ENCODE measurements at places on chromosomes 2 and 18.

DNA sequence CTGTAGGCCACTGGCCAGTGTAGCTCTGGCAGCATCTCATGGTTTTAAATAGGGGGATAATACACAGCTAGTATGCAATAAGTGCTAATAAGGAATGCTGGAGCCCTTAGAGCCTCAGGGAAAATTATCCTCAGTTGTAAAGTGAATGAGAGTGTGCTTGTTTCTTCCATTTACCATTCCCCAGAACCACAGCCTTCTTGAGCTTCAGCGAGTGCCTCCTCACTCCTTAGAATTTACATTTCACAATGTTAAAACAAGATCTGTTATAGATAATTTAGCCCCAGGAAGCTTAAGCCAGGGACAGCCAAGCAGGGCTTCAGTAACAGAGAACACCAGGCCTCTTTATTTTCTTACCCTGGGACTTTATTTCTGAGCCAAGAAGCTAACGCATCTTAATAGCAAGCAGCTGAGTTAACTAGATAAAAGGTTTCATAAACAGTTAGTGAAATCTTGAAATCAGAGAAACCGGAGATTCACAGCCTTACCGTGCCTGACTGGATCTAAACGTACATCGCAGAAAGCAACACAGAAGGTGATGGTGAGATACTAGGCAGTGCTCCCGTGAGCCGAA, 535.2 kb downstream of the TDRD15 start:
- no peak for DNase-seq

DNA sequence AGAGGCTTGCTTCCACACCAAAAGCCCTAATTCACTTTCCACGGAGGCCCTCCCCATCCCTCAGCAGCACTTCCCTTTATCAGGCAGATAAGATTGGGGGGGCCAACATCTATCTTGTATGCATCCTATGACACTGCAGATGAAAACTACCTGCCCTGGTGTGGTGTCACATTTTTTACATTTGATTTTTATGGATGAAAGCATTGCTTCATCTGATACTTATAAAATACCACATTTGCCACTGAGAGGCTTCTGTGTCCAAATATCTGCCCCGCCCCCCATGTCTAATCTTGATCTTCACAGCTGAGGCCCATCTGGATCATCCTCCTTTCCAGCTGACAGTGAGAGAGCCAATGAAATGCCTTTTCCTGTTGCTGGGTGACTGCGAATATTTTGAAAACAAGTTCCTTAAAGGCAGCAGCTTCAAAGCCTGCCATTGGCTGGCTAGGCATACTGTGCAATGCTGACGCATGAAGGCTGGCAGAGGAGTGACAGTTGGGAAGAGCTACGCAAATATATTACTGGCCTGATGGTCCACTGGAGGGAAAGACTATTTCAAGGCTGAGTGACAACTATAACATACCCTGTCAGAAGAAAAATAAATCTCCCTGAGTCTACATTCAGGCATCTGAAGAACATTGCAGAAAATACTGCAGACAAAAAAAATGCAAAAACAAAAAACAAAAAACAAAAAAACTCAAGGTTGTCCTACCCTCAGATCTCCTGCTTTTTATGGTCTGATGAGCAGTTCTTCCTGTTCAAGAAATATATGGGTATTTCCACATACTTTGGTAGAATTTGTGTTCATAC, 318.7 kb downstream of the PDE11A start:
- DNase-seq, result peak; percentile 91

DNA sequence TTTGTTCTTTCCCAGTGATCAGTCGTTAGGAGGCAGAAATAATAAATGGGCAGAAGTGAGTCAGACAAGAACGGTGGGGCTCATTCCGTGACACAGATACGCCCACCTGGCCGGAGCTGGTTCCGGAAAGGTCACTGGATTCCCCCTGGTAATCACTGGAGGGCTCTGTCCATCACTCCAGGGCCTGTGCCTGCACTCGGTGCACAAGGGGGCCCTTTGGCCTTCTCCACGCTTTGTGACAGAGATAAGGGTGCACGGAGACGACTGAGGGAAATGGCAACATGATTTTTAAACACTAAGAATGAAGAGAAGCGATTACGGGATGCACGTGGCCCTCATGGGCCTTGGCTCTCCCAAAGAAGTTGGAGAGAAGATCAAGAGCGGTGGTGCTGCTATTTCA, 84.4 kb downstream of the PTGR3 start:
- no peak for DNase-seq

- DNase-seq, result peak; percentile 20
Measured at GRCh38 chr18:26655525-26656430, 107.4 kb upstream of the KCTD1 start.

GRCh38 chr2:219230059-219230540, 494 bp downstream of the ANKZF1 start:
- DNase-seq, result peak; percentile 47

DNA sequence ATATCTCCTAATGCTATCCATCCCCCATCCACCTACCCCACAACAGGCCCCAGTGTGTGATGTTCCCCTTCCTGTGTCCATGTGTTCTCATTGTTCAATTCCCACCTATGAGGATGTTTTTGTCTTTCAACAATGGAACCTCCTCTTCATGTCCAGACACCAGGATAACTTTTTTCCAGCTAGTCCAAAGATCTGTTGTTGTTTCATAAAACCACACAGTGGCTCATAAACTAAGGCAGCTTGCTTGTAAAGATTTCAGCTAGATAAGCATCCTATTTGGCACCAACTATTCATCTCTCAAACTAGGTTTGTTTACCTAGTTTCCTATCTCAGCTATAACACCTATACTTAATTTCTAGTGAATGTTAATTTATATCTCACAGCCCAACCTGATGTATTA, 937.7 kb downstream of the TRIB2 start:
- no peak for DNase-seq
